ENCODE measurements at places on chromosomes 12 and 14. TPM values are rescaled to one million over a fixed set of nuclear protein-coding genes. Genes with fewer than 3 reads are reported as not detected.

DNA sequence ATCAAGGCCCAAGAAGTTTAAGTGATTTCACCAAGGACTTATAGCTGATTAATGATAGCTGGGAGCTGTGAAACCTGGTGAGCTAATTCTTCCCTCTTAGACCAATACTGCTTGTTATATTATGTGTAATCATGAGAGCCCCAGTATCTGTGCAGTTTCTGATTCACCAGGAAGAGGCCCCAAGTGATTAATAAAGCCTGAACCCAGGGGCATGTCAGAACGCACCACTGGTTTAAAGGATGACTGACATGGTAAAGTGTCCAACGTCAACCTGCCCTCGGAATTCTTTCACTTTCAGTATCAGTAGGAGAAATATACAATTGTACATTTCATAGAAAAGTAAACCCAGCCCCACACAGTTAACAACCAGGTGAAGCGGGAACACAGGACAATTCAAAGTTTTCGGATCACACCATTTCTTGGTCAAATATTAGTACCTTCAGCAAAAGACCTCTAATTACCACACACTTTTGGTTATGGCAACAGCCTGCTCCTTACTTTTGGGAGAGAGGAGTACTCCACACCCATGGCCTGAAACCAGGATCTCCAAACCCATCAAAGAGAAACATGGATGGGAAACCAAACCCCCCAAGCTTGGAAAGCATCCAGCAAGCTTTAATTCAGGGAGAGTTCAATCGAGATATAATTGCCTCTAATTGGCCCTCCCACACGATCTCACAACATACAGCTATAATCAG lies 28.5 kb downstream of the TMCC3 start:
- DNase-seq: peak; percentile 85

DNA sequence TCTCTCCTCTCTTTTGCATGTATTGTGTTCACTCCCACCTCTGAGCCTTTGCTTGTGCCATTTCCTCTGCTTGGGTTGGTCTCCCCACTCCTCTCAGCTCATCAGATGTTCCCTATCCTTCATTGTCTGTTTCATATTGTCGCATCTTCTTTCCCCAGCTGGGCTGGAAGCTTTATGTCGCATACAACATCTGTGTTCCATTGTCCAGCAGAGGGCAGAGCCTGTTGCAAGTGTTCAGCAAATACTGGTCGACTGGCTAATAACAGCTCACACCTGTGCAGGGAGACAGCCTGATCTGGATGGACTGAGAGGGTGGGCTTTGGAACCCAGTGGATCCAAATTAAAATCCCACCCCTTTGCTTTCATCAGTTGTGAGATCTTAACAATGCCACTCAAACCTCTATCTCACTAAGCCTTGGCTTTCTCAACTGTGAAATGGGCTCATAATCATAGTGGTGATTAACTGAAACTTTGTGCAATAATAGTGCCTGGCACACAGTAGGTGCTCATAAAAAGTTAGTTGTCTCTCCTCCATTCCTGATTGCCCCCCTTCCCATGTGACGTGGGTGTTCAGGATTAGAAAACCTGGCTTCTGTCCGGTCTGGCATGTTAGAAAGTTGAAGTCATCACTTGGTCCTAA lies 75.8 kb downstream of the RIN3 start:
- DNase-seq: no peak

- DNase-seq: no peak
These were observed 246.3 kb upstream of the CLEC14A start for GRCh38 chr14:38502239-38502638.

- no peak for DNase-seq
These were observed 63.2 kb upstream of the SLC24A4 start for GRCh38 chr14:92259613-92260357.

DNA sequence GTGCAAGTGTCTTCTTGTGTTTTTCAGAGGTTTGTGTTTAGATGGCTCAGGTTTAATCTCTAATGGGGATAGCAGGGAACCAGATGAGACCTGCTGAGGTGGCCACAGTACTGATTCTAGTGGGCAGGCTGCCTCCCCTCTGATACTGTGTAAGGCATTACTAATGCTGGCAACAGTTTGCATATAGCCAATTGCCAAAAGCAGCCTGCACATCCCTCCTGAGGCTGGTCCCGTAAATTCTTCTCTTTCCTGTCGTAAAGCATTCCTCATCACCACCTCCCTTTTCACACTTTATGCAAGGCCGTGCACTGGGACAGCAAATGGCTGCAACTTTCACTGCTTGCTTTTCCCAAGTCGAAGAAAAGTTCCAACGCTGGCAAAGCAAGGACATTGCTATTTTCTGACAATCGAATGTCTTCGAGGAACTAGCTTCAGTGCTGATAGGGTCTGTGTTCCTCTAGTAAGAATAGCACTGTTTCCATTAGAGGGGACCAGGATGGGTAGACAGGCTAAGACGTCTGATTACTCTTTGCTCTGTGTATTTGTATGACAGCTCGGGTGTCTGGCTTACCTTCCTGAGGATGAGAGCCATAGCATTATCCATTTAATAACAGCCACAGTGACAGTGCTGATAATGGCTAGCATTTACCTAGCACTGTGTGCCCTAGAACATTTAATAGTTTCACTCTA lies 178.2 kb upstream of the HIF1A start:
- DNase-seq: peak; percentile 54

- DNase-seq: no peak
These were observed 12.3 kb upstream of the GLT1D1 start for GRCh38 chr12:128840862-128841468.

GRCh38 chr14:105022276-105022670 lies 1.4 kb upstream of the CDCA4 start:
- DNase-seq: peak; percentile 29

- DNase-seq: no peak
These were observed 21.9 kb upstream of the BICD1 start for GRCh38 chr12:32084753-32085152.

DNA sequence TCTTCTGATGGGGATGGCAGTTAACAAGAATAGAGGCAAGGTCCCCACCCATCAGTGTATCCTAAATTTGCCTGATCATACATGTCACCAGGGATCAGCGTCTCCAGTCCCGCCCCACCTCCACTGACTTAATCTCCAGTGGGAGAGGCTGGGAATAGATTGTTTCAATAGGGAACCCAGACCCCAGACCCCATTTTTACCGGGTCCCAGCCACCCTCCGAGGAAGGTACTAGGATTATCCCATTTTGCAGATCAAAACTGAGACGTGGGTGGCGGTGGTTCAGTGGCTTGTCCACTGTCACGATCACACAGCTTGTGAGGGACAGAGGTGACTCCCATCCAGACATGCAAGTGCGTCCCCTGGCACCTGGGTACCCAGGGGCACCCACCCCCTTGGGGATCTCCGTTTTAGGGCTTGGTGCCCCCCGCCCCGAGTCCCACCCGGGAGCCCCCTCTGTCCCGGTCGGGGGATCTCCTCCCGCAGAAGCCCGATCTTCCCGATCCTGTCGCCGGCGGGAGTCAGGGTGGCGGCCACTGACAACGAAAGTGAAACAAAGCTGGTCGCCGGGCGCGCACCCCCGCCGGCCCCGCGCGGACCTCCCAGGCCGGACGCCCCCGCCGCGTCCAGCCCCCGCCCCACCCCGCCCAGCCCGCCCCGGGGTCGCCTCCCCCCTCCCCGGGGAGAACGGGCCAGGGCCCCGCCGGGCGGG lies 523 bp downstream of the WSB2 start:
- DNase-seq: peak; percentile 46

DNA sequence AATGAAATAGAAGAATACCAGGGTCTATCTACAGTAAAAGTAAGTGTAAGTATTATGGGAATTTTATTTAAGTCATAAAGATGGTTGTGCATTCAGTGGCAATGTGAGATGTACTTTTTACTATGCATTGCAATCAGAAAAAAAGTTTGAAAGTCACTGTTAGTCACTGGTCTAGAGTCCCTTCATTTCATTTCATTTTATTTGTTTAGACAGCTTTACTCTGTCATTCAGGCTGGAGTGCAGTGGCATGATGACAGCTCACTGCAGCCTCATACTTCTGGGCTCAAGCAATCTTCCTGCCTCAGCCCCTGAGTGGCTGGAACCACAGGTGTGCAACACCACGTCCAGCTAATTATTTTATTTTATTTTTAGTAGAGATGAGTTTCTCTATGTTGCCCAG lies 42.6 kb downstream of the TGFB3 start:
- DNase-seq: no peak

- DNase-seq: no peak
These were observed 25.5 kb downstream of the DIO3 start for GRCh38 chr14:101586531-101587430.

CLEC4E gene
- total RNA-seq: not detected
